CD4-positive, alpha-beta T cell (primary cell): ENCODE measurements at places on chromosomes 2 and 18.

DNA sequence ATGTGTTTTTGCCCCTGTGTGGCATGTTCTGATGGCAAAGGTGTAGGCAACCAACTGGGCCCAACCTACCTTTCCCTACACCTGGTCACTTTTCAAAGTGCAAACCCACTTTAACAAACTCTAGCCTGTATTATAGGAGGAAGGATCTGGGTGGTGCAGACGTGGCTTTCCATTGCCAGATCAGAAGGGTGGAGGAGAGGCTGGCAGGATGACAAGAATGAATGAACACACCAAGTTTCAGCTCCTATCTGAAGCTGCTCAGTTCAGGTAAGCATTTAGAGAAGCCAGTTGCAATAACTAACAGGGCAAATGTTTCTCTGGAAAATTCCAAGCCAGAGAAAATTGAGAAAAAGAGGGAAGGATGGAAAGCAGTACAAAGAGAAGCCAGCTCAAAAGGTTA is 707 bp upstream of the SERPINB7 start:
- DNase-seq = no peak

DNA sequence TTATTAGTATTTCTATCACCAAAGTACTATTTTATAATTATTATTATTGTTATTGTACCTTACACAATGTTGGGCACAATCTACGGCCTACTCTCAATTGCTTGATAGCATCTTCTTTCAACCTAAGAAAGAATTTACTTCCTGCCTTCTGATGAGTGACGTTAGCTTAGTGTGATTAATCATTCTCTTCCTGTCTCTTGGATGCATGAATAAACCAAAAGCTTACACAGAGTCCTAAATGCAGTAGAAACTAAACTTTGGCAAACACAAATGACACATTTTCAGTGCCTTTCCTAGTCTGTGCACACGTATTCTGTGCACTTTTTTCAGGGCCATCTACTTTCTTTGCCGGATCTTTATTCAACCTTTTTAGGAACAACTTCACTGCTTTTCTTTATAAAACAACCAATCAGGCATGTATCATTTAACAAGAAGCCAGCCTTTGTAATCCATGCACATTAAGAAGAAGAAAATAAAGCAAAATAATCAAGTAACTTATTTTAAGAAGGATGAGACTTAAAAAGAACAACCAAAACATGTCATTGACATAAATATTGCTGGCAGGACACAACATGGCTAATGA is 19.1 kb downstream of the TRAK2 start:
- DNase-seq = no peak

DNA sequence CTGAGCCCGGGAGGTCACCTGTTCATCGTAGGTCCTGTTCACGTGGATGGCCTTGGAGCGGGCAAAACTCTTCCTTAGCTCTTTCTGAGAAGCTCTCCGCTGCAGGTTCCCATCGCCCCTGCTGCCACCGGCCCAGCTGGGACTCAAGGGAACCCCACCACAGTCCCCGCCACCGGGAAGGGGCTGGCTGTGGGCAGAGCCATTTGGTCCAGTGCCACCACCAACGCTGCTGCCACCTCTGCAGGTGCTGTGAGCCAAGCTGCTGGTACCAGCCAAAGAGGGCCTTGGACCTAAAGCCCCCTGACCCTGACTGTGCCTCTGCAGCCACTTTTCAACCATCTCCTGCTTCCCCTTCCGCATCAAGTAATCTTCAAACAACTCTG is 586 bp downstream of the PDE11A start:
- DNase-seq = no peak

DNA sequence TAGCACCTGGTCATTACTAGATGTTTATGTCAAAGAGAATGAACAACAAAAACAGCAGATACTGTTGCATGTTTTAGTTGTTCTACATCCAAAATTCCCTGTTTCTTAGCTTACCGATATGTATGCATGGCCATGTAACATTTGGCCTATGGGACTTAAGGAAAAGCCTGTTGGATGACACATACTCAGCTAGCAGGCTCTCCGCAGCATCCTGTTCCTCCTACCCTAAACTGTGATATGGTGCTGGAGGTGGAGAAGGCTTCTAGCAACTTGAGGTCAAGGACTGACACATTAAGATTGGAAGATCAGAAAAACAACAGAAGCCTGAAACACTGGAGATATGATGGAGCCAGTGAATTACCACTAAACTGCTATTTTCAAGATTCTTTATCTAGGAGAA is 537.8 kb downstream of the LRRTM4 start:
- DNase-seq = no peak

DNA sequence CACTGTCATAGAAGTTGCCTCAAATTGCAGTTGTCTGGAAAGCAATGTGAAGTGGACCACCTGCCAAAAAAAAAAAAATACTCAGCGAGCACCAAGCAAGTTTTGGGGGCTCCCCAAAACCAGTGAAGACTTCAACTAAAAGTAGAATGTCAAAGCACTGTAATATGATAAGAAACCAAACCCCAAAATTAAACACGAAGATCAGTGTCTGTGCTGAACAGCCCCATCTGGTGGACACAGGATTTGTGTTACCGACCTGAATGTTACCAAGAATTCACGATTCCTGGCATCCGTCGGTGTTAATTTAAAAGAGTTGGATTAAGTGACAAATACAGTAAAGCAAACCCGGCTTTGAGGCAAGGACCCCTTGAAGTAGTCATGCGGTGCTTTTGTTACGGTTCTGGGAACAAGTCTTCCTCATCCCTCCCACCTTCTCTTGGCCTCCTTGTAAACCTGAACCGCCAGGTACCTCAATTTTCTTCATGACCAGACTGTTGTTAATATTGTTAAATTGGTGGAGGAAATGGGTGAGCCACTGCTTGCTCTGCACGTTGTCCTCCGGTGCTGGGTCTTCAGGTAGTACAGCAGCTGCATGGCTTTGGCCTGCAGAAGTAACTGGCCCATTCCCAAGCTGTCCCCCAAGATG is 31.3 kb upstream of the SSB start:
- peak; percentile 68 for DNase-seq

DNA sequence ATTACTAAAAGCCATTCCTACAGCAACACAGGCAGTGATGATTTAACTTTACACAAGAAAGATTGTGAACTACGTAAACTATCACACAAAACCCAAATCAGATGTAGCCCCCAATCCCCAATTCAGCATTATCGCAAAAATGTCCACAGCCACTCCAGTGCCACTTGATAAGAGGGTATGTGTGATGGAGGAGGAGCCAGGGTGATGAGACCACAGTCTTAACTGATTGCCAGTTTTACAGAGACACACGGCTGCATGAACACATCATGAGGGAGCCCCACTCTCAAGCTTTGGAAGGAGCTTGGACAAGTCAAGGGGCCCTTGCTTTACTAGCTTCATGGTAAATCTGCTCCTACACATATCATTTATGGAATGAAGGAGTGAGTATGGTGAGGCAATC is 116.0 kb downstream of the FAM161A start:
- DNase-seq = no peak

DNA sequence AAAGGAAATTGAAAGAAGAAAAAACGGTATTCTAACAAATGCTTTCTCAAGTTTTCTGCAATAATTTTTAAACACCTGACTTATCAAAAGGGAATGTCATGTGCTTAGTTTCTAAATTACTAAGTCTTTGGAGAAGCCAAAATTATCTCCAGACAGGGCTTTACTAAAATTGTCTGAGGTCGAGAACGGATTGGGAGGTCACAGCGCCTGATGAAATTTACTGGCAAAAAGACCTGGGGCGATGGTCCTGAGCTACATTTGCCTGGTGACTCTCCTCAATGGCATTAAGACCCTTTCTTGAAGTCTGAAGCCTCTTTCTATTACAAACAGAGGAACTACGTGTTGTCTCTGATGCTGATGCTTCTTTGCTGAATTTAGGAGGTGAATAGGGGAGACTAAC is 291.8 kb upstream of the SESTD1 start:
- DNase-seq = no peak

DNA sequence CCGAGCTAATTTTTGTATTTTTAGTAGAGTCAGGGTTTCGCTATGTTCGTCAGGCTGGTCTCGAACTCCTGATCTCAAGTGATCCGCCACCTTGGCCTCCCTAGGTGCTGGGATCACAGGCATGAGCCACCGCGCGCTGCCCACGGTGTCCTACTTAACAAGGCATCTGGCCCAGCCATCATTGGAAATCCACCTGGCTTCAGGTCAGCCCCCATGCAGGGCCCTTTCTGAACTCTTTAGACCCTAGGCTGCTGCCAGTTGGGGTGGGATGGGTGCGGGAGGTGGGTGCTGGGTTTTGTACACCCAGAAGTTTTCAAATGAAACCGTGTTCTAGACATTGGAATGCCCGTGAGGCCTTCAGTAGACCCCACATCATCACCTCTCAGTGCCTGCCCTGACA is 26.6 kb upstream of the NT5DC4 start:
- no peak for DNase-seq

DNA sequence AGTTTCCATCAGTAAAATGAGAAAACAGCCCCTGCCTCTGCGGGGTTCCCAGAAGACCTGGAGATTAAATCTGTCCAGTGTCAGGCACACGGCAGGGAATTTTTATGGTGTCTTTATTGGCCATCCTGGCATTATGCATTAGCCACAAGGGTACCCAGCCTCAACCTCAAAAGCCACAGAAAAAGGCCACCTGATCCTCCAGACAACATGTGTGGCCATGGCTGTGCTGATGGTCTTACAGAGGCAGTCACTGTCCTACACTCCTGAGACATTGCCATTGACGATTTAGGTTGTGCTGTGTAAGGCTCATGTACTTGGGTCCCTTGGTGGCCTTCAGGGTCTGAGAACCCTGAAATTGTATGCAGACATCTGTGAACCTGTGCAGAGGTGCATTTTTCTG is 115.6 kb downstream of the SMAD7 start:
- no peak for DNase-seq

DNA sequence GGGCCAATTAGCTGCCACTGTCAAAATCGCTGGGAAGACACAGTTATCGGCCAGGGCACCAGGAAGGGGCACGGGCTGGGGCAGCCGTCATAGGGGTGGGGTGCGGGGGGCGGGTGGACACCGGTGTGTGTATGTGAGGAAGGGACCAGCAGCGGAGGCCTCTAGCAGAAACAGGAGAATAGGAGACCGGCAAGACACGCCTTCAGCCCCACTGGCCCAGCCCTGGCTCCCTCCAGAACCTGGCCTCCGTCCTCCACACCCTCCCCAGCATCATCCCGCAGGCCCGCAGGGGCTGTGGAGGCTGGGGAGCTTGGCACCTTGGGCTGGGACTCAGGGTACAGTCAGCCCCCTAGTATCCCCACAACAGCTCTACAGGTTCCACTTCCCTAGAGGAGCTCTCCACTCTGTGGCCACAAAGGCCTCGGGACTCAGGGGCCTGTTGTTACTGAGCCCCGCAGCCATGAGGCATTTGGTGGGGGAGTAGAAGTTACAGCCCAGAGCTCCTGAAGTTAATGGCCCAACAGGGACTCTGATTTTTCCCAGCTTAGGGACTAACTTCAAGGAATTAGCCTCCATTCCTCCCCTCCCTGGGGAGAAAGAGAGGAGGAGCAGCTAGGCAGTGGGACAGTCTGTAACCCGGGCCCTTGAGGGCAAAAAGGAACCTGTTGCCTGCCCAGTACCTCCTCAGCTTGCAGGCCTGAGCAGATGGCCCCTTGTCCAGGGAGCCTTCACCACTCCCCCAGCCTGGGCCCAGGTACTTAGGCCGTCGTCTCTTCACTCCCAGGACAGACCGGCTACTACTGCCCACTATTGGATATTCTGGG is 19.9 kb downstream of the SH2D6 start:
- DNase-seq = no peak

DNA sequence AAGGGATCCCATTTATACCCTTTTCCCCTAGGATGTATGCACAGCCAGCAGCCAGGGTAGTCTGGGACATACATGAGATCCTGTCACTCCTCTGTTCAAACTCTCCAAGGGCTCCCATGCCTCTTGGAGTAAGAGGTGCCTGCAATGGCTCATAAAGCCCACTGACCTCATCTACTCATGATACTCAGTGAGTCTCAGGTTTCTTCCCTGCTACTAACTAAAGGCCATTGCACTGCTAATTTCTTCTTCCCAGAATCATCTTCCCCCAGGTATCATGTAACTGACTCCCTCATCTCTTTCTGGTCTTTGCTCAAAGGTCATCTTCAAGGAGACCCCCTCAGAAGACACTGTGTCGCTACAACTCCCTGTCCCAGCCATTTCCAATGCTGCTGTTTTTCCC is 68.2 kb downstream of the CCBE1 start:
- DNase-seq = no peak

DNA sequence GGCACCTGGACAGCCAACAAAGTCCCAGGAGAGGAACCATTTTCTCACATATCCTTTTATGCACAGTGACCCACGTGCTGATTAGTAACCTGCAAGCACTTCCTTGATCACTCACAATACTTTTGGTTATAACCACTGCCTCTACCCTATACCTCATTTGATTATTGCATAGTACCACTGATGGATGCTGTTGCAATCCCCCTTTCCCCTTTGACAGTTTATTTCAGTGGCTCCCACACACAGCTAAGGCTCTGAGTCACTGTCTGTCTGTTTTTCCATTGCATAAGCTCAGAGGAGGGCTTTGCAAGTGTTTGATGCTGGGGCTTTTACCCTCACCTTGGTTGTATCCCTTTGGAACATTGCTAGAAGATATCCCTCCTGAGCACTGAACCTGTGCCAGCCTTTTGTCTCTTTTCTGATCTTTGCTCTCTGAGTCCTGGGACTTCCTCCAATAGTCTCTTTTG is 101.7 kb upstream of the RBBP8 start:
- no peak for DNase-seq

GRCh38 chr18:45441110-45441847 is 174.0 kb upstream of the SLC14A2 start:
- no peak for DNase-seq

- no peak for DNase-seq
Observed at GRCh38 chr2:154724194-154724797, 25.8 kb downstream of the KCNJ3 start.
